ENCODE measurements at places on chromosomes 2 and 18.

GRCh38 chr2:150528861-150529801 is 41.7 kb upstream of the RND3 start:
- no peak for DNase-seq

DNA sequence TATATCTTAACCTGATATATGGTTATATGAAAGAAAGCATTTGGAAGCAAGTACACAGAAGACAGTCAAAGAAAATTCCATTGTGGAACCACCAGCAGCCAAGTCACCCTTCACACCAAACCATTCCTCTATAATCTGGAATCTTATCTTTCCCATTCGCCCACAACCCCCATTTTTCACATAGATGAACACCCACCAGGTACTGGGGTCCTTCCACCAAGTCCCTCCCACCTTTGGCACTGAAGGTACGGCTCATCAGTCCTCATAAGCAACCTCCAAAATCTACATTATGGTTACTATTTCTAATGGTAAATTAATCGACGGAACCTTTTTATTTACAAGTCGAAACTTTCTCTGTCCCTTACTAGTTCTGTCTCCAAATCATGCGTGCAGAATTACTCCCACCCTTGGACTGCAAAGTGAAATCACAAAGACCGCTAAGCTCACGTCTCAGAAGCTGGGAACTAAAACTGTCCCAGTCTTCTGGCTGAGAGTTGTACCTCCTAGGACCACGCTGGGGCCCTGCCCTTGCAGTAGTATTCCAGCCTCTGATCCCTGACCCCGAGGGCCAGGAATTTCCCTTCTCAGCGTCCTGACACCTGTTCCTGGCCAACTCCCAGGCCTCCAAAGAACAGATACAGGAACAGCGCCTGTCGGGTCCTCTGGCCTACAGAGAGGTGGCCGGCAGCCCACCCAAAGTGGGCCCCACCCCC is 702 bp downstream of the OLA1 start:
- DNase-seq: no peak

- no peak for DNase-seq
Measured at GRCh38 chr18:31649978-31650719, 34.2 kb downstream of the B4GALT6 start.

DNA sequence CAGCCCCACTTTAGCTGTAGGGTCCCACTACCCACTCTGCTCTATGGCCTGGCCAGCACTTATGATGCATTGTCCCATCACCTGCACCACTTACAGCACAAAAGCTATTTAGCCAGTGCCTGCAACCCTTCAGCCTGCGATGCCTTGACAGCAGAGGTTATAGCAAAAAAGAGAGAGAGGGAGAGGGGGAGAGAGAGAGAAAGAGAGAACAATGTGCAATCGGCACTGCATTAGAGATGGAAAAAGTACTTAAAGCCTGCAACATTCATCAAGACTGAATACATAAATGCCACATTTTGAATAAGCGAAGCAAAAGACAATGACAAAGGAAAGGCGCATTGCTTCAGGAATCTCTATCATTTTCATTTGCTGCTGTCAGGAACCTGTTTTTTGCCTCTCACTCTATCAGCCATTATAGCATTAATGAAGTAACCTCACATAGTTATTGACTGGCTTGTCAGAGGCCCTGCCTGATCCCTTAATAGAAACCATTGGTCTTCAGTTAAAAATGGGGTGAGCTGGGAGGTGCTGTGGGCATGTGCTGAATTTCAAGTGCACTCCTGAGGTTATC is 833.1 kb downstream of the BCL11A start:
- no peak for DNase-seq

GRCh38 chr2:241340631-241341163 is 15.4 kb upstream of the FARP2 start:
- no peak for DNase-seq

GRCh38 chr2:173938700-173939384 is 26.3 kb downstream of the SP3 start:
- DNase-seq: no peak

DNA sequence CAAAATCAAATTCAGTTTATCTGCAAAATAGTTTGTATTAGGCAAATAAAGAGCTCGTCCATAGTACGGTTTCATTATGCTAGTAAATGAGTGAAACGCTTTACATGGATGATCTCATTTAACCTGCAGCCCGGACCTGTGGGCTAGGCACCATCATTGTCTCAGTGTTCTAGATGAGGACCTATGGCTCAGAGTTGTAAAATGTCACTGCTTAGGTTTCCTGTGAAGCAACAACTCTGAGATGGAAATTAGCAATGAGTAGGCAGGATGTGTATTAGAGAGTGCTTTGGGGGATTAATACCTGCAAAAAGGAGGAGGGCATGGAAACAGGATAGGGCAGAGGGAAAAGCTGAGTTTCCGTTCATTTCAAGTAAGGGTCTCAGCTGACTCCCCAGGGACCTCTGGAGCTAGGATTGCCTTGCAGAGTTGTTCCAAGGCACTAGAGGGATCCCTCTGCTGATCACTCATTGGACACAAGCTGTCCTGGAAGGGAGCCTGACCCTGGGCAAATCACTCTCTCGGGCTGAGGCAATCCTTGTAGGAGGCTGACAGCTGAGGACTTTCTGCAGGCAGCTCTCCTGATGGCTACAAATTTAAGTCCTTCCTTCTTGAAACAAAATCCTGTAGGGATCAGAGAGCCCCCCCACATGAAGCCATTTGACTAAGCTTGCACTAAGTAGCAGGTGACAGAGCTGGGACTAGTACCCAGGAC is 58.8 kb upstream of the SIX2 start:
- DNase-seq: no peak

GRCh38 chr2:37645362-37645761 is 26.1 kb downstream of the CDC42EP3 start:
- DNase-seq: no peak

DNA sequence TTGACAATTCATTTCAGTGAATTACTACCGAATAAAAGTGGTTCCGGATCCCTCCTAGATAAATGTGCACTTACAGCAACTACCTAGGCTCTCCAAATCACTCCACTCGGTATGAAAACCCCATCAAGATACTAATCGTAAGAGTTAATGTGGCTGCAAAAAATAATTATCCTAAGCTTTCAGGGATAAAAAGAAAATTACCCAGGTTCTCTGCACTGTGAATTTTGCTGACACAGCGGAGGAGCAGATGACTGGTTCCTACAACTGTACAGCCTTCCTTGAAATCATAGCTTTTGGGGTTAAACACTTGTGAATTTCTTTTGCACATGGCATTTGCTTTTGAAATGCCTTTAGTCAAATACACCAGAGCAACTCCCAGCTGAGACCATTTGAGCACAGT is 104.7 kb downstream of the CD226 start:
- peak; percentile 44 for DNase-seq

DNA sequence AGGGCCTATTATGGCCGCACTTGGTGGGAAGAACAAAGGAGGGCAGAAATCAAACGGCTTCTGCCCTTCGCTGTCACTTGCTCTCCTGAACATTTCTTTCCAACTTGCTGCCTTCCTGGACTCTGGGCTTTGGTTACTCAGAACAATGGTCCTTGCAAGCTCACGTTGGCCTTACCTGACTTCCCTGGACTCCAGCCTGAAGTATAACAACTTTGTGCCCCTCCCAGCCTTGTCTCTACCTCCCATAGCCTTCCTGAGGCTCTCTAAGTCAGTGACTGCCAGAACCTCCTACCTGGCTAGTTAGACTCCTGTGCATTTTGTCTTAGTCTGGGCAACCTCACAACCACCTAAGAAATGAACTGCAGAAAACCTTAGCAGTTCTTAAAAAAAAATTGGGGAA is 30.2 kb upstream of the ITPRID2 start:
- DNase-seq: no peak

DNA sequence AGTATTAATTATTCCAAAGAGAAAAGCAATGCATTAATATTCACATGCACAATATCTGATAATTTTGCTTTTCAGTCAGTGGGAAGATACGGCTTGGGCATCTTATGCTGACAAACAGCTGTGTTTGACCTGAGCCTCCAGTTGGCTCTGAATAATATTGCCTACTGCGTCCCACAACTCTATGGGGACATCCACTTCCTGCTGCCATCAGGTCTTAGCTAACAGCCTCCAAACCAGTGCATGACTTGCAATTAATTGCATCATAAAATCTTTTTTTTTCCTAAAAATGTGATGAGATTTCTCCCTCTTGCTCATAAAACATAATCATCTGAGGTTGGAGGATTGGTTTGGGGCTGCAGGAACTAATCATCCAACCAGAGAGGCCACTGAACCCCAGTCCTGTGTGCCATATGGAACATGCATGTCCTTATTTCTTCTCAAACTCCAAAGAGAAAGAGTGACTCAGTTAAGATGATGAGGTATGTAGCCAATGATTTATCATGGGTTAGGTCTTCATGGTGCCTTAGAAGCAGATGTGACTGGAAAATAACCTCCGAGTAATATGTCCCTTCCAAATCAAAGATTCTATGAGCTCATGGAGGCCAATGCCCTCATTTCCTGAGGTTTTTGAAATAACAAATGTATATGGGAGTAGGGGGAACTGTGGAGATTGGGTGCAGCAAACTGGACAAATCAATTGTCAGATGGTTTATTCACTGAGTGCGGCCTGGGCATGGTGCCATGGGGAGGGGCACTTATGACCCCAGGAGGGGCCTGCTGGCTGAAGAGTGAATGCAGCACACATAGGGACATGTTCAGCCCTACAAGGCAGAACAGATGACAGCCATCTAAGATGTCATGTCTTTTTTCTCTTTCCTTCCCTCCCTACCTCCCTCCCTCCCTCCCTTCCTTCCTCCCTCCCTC is 39.4 kb downstream of the EDAR start:
- DNase-seq: no peak

GRCh38 chr18:24846138-24846537 is 385.7 kb downstream of the HRH4 start:
- no peak for DNase-seq

All from NCI-H187 treated with DMSO at 0.1 percent for 48 hours (cell line).